Activated T-cell treated with anti-CD3 and anti-CD28 coated beads for 24 hours (primary cell): ENCODE measurements at places on chromosomes 7 and 10.

- DNase-seq, result no peak
Observed at GRCh38 chr7:32108651-32109050, 38.4 kb upstream of the PDE1C start.

GRCh38 chr10:127576740-127577161 lies 27.6 kb downstream of the NPS start:
- DNase-seq, result no peak

GRCh38 chr10:88082806-88083596 lies 219.6 kb downstream of the PTEN start:
- no peak for DNase-seq

GRCh38 chr7:33041631-33042428 lies 20.7 kb downstream of the NT5C3A start:
- no peak for DNase-seq

GRCh38 chr10:5447056-5447455 lies 34.7 kb downstream of the NET1 start:
- no peak for DNase-seq
